PC-9 (cell line): ENCODE measurements at places on chromosomes 16 and 17.

DNA sequence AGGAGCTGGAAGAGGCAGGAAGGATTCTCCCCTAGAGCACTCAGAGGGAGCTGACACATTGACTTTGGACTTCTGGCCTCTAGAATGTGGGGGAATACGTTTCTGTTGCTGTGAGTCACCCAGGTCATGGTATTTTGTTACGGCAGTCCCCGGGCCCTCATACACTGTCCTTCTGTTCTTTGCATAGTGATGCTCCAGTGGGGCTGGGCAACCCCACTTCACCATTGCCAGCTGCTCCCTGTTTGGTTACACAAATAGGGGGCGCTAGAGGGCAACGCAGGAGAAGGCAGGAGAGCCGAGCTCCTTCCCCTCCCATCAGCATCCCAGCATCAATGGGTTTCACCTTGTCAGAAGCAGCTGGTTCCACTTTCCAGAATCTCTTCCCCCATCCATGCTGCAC is 257.7 kb upstream of the FOXF1 start:
- no peak for DNase-seq

- peak; percentile 4 for DNase-seq
Observed at GRCh38 chr17:68909066-68909465, 46.1 kb downstream of the ABCA8 start.

- DNase-seq, result no peak
Observed at GRCh38 chr16:88454523-88454947, 1.5 kb downstream of the ZFPM1 start.

DNA sequence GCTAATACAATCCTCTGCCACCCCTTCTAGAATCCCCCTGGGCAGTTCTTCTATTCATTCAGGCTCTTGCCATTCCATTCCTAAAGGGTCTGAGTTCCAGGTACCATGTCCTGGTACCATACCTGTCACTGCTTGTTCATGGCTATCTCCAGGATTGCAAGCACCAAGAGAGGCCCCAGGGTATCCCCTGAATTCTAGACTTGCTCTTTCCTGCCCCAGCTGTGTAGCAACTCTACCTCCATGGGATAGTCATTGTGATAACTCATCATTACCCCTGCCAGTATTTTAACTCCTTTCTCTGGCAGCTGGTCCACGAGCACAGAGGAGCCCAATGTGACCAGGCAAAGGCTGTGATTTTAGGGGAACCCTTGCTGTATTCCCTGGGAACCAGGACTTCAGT is 143.7 kb upstream of the CDH5 start:
- no peak for DNase-seq

GRCh38 chr16:24051125-24051524 is 205.0 kb upstream of the CACNG3 start:
- no peak for DNase-seq

DNA sequence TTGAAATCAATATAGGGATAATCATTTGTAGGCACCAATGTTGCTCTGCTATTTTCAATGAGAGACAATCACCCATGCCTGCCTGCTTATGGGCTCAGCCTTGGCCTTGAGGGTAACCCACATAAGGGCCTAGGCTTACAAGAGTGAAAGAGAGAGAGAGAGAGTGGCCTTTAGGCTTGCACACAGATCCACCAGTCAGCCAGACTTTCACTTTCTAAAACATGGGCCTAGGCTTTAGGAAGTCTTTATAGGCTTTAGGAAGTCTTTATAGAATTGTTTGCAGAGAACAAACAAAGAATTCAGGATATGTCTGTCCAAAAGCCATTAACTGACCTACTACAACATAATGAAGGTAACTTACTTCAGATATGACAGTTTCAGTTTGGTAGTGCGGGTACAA is 3.4 kb downstream of the ABCA9 start:
- DNase-seq, result no peak

GRCh38 chr17:71649941-71650350 is 470.9 kb upstream of the SOX9 start:
- DNase-seq, result no peak

- DNase-seq, result no peak
Observed at GRCh38 chr16:55189682-55190636, 134.0 kb upstream of the IRX6 start.

DNA sequence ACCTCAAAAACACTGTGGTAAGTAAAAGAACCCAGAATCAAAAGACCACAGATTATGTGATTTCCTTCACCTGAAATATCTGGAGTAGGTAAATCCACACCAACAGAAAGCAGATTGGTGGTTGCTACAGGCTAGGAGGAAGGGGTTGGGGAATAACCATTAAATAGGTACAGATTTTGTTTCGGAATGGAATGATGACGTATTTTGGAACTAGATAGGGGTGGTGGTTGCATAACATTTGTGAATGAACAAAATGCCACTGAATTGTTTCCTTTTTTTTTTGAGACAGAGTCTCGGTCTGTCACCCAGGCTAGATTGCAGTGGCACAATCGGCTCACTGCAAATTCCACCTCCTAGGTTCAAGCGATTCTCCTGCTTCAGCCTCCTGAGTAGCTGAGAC is 100.9 kb upstream of the RBFOX1 start:
- no peak for DNase-seq

GRCh38 chr16:85570735-85571562 is 42.2 kb upstream of the GSE1 start:
- no peak for DNase-seq

DNA sequence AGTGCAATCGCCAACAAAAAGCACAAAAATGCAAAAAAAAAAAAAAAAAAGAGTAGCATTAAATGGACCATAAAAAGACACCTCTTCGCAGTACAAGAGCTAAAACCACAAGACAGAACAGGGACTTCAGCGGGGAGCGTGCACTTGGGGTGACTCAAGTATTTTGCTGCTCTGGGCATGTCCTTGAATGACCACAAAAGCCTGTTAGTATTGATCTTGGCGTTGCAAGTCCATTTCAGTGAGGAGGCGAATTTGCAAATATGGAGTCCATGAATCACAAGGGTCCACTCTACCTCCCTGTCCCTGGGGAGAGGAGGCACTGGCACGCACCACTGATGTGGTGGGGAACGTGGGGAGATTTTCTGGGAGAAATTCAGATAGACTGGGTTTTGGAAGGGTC is 78.9 kb downstream of the CNGB1 start:
- no peak for DNase-seq

GRCh38 chr17:76178124-76178523 is 37.1 kb upstream of the FOXJ1 start:
- no peak for DNase-seq

DNA sequence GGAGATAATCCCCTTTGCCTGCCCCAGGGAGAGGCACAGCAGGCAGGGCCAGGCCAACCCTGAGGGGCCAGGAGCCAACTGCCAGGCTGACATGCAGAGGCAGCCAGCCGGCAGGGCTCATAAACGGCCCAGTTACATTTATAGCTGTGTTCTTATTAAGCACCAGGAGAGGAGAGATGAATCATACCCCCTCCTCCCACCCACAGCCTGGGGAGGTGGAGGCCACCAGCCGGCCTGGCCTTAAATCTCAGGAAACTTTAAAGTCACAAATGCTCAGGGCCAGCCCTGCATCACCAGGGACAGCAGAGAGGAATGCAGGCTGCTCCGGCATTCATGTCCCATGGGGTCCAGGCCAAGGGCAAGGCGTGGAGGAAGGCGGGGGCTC is 177.2 kb downstream of the TMEM132E start:
- DNase-seq, result no peak

GRCh38 chr17:62963296-62963695 is 2.7 kb upstream of the TANC2 start:
- peak; percentile 60 for DNase-seq

GRCh38 chr17:7833795-7834541 is at the start of gene KDM6B:
KDM6B (plus strand) TSS chr17:7834217; CDS start chr17:7845555, 11,338 bp downstream.
- peak; percentile 94 for DNase-seq

DNA sequence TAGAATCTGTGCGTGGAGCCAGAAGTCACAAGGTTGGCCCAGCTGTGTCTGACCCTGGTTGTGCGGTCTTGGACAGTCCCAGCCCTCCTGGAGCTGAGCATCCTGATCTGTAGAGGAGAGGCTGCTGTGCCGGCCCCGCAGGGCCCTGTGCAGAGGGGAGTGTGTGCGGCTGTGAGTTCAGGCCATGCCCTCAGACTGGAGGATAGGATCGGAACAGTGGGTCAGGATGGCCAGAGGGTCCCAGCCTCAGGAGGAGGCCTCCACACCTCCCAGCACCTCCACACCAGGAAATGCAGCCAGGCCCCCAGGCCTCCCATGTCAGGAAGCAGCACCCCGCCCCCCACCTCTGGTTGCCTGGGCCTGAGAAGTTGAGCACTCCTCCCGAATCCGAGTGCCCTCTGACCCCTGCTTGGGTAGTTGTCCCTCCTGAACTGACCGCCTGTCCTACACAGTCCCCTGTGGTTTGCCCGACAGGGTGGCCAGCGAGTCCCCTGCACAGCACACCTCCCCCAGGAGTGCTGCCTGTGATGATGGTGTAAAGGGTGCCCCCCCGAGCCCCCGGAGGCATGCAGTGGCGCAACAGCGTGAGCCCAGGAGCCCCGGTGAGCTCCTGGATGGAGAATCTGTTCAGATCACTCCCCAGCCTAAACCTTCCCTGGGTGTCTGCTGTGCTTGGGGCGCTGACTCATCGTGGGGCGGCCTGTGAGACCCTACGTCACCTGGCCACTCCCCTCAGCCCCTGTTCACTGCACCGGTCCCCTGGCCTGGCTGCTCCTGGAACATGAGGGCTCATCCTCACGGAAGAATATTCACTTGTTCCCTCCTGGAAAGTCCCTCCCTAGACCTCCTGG is 285.2 kb downstream of the SEC14L1 start:
- DNase-seq, result no peak

GRCh38 chr17:74733365-74734122 is 3.5 kb upstream of the RAB37 start:
- no peak for DNase-seq

GRCh38 chr16:71754652-71755051 is 30.2 kb upstream of the PHLPP2 start:
- no peak for DNase-seq

DNA sequence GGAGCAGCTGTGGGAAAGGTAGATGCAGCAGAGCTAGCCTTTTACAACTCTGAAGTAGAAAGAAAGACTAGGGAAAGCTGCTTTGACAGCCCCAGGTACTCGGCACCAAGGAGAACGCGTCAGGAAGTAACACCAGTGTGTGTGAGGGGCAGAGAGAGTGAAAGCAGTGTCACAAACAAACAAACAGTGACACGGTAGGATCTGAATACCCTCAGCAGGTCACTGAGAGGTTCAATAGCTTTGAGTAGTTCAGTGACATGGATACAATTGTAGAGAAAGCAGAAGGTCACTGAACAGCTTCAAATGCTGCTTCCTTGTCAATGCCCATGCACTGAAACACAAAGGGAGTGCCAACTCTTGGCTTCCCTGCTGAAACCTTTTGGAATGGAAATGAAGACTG is 150.3 kb upstream of the C17orf78 start:
- no peak for DNase-seq

- DNase-seq, result no peak
Observed at GRCh38 chr17:31604936-31605335, 213.5 kb downstream of the RAB11FIP4 start.

GRCh38 chr17:57536289-57536688 is 208.8 kb downstream of the CCDC182 start:
- no peak for DNase-seq

GRCh38 chr17:17728550-17729251 is 47.4 kb downstream of the RAI1 start:
- DNase-seq, result peak; percentile 91

DNA sequence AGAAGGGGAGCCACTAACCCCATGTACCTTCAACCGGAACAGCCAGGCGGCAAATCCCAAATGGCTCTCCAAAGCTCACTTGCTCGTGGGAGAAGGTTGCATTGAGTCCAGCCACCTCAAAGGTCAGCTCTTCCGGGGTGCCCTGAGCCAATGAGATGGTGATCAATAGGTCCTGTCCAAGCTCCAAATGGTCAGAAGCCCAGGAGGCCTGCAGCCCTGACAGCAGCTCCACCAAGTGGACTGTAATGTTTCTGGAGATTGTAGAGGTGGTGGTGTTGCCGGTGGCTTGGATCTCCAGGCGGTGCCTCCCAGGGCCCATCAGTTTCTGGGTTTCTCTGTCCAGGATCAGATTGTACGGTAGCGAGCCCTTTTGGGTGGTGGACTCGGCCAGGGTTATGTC is 39.9 kb upstream of the BCO1 start:
- peak; percentile 12 for DNase-seq

- peak; percentile 34 for DNase-seq
Observed at GRCh38 chr17:34499576-34499975, 79.8 kb upstream of the TMEM132E start.

DNA sequence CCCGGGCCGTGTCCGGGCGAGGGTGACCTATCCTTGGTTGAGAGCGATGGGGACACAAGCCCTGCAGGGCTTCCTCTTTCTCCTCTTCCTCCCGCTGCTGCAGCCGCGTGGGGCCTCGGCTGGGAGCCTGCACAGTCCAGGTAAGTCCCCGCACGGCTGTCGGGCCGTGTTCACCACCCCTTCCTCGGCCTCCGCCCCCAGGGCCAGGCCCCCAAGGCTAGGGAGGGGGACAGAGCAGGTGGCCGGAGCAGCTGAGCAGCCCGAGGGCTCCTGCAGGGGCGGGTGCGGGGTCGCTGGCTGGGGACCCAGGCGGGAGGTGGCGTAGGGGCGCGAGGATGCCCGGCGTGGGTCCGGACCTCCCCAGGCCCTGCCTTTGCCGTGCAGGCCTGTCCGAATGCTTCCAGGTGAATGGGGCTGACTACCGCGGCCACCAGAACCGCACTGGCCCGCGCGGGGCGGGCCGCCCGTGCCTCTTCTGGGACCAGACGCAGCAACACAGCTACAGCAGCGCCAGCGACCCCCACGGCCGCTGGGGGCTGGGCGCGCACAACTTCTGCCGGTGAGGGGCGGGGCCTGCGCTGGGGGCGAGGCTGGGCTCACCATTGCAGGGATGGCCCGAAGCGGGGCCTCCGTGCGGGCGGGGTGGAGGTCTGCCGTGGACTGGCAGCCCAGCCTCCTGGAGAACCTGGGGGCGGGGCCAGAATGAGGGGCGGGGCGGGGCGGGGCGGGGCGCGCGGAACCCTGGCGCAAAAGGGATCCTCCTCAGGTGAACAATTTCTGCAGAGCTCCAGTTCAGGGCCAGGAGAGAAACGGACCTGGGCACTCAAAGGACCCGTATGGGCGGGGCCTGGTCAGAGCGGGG is 631 bp downstream of the KREMEN2 start:
- peak; percentile 93 for DNase-seq

- no peak for DNase-seq
Observed at GRCh38 chr17:61511480-61512182, 59.4 kb downstream of the TBX4 start.

DNA sequence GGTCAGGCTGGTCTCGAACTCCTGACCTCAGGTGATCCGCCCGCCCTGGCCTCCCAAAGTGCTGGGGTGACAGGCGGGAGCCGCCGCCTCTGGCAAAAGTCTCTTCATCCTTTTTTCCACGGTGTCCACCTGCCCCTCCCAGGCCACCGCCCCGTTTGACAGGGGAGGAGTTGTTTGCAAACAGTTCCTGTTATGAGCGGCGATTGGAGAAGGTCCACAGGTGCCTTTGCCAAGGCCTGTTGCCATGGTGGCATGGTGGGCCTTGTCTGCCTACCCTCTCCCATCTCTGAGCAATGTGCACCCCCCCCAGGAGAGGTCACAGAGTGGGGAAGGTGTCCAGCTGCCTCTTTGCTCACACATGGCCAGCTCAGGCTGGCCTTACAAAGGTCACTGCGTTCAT is 16.0 kb upstream of the RAP1GAP2 start:
- no peak for DNase-seq
